ENCODE measurements at places on chromosomes 12 and 14.

- DNase-seq = no peak
These were observed 66.2 kb upstream of the BEGAIN start for GRCh38 chr14:100653409-100653808.

DNA sequence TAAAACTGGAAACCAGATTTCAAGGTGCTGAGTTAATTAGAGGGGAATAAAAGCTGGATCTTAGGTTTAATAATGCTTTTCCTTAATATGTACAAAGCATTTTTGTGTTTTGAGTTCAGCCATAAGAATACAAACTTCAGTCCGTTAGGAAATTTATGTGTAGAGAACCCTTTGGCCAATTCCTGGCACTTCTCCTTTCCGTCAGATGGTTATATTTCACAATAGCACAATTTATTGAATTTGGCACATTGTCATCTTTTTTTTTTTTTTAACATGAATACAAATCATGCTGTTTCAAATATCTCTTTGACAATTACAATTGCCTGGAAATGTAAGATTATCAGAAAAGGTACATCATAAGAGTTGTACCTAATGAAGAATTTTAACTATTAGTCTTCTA is 56.2 kb upstream of the DDHD1 start:
- no peak for DNase-seq

DNA sequence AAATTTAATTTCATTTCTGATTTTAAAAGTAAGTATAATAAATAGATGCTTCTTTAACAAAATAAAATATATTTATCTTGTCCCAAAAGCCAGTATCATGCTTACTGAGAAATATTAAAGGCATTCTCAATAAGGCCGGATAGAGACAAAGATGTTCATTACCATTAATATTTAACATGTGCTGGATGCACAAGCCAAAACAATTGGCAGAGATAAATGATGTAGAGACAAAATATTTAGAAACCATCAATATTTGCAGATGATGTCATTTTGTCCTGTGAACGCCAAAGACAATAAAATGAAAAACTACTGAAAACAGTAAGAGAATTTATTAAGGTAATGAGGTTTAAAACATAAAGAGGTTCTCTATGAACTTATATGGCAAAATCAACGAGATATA is 313.5 kb downstream of the ITPR2 start:
- DNase-seq = no peak

DNA sequence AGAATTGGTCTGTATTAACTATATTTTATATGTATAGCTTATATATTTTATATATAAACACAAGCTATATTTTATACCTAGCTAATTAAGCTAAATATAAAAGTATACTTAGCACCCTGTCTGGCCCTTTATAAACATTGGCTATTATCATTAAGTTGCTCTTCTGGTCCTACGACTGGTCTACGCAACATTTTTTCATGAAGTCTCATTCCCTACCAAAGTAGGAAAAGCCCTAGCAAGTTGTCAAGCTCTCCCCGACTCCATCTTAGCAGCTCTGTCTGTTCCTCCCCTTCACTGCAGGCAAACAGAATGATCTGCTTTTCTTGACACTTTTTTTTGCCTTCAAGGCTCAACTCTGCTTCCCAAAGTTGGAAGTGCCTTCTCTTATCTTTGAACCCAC is 36.7 kb upstream of the ELK3 start:
- no peak for DNase-seq

DNA sequence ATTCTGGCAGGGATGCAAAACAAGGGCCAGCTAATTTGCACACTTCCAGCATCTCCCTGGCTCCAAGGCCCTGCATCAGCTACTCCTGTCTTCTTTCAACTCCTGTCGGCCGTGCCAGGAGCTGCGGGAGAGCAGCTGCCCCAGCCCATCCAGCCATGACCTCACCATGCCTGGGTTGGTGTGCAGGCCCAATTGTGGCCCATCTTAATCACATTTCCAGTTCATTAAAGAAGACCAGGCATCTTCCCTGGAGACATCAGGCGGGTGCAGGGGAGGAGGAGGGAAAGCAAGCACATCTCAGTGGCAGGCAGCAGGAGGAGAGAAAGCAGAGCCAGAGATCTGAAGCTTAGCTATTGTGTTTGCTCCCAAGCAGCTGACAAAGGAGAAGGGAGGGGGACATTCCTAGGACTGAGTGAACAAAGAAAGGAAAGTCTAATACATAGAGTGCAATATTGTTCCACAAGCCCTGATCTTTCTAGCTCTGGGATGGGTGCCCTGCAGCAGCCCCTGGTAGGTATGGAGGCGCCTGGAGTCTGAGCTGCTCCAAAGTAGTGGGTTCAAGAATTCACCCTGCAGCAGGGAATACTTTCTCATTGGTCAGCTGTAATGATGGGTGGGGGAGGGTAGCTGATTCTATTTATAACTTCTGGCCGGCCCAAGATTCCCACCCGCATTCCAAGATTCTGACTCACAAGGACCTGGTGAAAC is 40.1 kb downstream of the VWF start:
- no peak for DNase-seq

DNA sequence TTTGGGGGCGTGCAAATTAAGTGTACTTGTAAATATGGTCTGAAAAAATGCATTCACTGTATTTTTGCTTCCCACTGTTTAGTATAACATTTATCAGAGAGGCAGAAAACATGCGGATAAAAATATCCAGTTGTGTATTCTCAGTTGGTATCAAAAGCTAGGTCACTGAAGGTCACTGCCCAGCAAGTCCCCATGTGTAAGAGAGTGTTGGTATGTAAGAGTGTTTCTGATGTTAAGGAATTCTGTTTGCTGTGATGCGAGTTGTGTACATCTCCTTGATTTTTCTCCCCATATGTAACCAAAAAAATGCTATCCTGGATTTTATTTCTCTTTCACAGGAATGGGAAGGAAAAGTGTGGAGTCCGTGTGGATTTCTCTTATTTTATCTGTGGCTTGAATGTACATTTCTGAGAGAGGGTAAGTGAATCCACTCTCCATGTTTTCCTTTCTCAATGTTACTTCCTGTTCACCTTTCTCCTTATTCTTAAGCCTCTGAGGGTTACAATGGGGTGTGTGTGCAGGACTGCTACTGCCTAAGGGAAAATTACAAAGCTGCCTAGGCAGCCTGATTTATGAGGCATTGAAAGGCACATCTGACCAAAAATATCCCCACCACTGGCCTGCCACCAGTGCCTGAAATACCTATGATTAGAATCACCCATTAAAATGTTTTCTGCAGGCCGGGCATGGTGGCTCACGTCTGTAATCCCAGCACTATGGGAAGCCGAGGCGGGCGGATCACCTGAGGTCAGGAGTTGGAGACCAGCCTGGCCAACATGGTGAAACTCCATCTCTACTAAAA is 97.9 kb upstream of the USP44 start:
- no peak for DNase-seq

DNA sequence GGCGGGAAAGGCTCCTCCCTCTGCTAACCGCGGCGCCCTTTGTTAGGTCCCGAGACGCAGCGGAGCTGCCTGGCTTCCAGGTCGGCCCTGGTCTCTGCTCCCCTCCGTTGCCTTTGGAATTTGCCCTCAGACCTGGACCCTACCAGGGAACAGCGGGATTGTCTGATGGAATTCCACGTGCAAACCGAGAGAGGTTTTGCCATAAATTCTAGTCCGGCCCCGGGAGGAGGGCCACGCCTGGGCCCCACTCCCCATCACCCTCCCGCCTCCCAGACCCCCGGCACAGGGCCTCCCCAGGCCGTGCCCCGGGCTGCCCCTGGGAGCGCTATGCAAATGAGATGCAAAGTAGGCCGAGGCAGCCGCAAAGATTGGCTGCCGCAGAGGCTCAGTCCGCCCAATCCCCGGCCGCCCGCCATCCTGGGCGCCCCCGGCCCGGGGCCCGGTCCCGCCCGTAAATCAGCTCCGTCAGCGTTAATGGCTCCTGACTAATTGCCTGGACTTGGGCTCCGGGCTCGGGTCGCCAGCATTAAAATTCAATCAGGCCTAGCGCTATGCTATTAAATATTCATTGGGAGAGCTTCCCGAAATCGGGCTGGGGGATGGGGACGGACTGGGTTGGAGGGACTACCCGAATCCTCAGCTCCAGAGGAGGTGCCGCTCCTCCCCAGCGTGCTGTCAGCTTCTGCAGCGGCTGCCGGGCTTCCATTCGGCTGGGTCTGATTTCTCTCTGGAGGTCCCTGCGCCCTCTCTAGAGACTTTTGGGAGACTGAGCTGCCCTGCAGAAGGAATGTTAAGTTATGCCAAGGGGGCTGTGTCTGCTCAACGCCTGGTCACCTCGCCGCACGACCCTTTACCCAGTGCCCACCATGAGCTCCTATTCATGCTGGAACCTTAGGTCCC is 15.7 kb upstream of the FIGNL2 start:
- DNase-seq = no peak

- DNase-seq = no peak
These were observed 40.7 kb upstream of the TMEM263 start for GRCh38 chr12:106914796-106915634.

GRCh38 chr14:72921396-72921795 is 4.9 kb upstream of the DCAF4 start:
- DNase-seq = no peak

DNA sequence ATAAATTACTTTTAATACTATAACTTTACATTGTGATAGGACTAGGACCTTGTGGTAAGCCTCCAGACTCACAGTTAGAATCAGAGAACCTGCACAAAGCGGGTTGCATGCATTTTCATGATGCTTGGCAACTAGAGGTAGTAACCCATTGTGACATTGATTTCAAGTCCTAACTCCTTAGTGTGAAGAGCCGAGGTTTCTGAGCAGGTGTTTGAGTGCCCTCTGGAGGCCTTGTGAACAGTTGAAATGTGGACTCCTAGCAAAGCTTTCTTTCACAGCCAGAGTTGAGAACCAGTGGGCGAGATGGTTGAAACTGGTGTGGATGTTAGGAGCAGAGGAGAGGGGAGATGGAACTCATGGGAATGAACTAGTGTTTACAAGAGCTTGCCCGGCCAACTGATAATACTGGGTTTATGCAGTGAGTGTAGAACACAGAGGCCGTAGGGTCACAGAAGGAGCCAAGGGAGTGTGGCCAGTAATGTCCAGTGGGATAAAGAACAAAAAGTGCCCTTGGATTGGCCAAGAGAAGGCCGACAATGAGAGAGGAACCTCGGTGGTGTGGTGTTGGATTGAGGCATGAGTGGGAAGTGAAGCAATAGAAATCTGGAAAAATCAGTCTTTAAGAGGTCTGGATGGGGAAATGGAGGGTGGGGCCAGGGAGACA is 10.9 kb downstream of the ZNF664 start:
- no peak for DNase-seq

GRCh38 chr14:103854822-103855733 is 7.7 kb upstream of the PPP1R13B start:
- DNase-seq = no peak

DNA sequence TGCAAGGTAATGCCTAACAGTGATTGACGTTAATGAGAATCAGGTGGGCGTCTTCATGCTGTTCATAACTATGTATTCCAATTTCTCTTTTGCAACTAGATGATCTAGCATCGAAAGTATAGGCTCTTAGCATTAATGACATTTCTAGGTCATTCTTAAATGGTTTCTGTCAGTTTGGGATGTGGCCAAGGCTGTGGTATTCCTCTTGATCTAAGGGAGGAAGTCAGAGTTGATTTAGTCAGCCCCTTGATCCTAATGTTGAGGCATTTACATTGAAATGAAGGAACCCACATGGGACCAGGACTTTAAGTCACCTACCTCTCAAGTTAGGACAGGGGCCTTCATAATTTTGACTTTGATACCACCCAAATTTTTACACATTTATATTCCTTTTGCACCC is 448.1 kb downstream of the NPAS3 start:
- no peak for DNase-seq

DNA sequence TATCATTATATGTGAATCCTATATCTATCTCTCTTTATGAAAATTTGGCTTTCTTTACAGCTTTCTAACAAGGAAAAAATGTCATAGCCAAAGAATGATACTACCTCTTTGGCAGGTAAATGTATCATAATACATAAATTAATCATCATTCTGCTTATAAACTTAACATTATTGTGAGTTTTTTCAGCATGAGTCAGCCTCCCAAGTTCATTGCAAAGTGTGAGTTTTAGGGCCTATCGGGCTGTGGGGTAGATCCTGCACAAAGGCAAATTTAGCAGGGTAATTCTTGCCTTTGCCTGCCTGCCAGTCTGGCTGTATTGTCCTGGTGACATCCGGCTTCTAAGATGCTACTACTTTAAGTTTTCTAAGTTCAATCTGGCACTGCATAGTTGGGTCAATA is 412.6 kb downstream of the MDGA2 start:
- DNase-seq = no peak

DNA sequence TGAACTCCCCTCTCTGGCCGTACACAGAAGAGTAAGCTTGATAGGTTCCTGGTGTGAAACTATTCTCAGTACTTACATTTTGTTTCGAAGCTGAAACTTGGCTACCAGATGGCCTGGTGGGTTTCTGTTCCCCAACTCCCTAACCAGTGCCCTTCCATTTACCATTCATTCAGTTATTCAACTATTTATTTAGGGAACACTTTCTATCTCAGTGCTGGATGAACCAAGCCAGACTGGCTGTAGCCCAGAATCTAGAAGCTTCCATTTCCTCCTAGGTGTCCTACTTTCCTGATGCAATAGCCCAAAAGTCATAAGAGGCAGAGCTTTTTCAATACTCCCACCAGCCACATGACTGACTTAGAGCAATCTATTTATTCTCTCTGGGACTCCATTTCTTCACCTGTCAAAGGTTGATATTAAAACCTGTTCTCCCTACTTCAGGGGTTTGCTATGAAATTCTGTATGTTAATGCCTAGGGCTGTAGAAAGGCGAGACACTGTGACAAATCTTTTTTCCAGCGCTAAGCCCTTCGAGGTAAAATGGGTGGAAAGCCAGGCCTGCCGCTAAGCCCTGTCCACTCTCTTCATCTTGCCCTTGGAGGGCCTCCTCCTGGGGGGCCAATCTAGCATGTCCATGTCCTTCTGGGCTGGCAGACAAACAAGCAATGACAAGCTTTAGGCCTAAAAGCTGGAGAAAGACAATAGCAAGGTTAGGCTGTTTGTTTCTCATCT is 8.1 kb upstream of the IRF2BPL start:
- no peak for DNase-seq

DNA sequence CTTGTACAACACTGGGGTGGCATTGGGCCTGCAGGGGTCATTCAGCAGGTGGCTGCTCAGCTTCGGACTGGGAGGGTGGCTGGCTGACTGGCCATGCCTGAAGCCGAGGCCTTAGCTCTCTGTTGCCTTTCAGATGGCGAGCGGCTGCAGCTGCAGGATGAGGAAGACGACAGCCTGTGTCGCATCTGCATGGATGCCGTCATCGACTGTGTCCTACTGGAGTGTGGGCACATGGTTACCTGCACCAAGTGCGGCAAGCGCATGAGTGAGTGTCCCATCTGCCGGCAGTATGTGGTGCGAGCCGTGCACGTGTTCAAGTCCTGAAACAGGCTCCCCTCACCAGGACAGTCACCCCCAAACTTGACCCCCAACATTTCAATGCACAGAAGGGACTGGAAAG is 23.3 kb downstream of the RNF34 start:
- DNase-seq = no peak

- no peak for DNase-seq
These were observed 54.6 kb downstream of the ADGRD1 start for GRCh38 chr12:131008131-131008912.

DNA sequence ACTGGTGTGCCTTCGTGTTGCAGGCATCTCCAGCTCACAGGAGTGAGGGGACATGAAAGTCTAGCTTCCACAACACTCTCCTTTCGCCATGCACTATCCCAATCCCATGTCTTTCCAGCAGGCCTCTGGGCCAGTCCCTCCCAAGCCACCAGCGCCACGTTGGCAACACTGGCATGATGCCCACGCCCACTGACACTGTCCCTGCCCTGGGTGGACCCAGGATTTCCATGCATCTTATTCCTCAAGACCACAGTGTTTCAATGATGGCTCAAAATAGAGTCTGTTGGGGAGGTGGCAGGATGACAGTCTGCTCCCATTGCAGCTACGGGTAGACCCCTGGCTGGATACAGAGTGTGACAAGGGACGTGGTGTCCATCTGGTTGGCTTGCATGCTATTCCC is 2.3 kb downstream of the SP7 start:
- DNase-seq = no peak
